ENCODE measurements at places on chromosomes 7 and 10.

DNA sequence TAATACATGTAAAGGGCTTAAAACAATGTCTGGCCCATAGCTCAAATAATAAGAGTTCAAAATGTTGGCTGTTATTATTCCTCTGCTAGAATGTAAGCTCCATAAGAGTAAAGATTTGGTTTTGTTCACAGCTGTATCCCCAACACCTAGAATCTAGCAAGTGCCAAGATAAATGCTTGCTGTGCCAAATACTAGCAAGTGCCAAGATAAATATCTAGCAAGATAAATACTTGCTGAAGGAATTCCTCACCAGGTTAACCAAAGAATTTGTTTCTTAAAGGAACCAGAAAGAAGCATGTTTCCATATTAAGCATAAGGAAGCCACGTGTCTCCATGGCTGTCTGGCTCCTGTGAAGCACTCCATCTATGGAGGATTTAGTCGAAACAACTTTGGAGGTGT lies 235.2 kb upstream of the SP4 start:
- no peak for DNase-seq

- DNase-seq = no peak
These were observed 576.1 kb upstream of the LRRTM3 start for GRCh38 chr10:66349726-66350125.

GRCh38 chr7:92994901-92995300 lies 122.9 kb downstream of the SAMD9 start:
- no peak for DNase-seq

DNA sequence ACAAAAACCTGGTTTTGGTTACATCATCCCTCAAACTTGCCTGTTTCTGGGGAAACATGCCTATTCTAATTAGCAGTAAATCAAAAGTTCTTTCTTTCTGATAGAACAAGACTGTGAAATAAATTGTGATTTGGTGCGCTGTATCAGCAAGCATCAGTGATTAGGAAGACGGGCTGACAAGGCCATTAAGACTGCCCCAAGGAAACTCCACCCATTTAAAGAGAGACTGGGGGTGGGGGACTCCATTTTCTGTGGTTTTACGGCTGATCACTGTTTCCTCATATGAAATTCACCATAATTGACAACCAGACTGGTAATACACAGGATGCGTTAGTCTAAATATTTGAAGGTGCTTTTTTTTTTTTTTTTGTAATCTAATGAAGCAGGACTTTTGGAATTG lies 68.7 kb downstream of the MBL2 start:
- DNase-seq = peak; percentile 14

GRCh38 chr10:77983384-77984341 lies 45.7 kb downstream of the POLR3A start:
- DNase-seq = peak; percentile 63

DNA sequence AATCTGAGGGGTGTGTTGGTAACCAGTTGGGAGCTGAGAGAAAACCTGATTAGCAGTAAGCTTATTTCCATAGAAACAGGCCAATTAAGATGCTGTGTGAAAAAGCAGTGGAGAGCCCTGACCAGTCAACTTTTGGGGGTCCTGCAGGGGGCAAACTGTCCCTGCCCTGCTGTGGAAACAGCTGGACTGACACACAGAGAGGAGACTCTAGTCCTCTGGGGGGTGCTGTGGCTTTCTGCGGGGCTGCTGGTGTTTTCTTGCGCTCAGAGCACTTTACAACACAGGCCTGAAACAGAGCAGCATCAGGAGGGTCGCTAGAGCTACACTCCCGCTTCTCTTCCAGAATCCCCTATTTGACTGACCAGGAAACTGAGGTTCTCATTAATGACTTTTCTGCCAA lies 546.9 kb upstream of the GALNT17 start:
- DNase-seq = no peak

DNA sequence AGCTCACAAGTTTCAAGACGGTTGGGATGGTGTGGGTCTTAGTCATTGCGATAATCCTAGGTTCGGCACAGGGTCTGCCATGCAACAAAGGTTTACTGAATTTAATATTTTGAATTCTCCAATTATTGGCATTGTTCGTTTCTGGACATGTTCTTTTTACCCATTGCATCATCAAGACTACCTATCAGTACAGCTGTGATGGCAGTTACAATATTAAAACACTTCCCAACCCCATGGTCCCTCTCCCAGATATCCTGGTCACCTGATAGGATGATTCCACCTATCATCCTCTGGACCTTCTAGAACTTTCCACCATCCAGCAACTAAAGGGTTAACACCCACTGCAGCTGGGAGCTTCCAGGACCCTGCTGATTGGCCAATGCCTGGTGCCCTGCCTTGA lies 377.8 kb upstream of the PRKCQ start:
- DNase-seq = no peak

Data from fibroblast of skin of abdomen (primary cell).